PC-9 (cell line): ENCODE measurements at places on chromosomes 7 and 10.

DNA sequence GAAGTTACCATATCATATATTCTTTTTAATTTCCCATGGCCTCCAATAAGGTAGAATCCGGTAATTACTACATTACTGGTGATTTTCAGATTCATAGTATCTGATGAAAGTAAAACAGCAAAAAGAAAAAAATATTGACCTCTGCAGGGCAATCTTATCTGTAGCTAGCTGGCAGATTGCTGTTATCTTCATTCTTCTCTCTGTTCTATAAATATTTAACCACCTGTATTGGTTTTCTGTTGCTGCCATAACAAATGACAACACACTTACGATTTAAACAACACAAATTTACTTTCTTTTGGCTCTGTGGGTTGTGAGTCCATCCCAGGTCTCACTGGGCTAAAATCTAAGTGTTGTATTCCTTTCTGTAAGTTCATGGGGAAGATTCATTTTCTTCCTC, 164.5 kb downstream of the ZEB1 start:
- H3K27me3 ChIP-seq: no peaks in the 10 kb centered on the region
- no peaks in the 10 kb centered on the region for H3K36me3 ChIP-seq
- no peak overlapping the region for H3K27ac ChIP-seq

- no peak overlapping the region for H3K4me3 ChIP-seq
- H3K4me1 ChIP-seq: no peaks in the 10 kb centered on the region
- H3K36me3 ChIP-seq: no peaks in the 10 kb centered on the region
- H3K27me3 ChIP-seq: 0 out of 2 replicates have a peak, but pooled peaks cover 11% of the 10 kb centered on the region
- no peak overlapping the region for H3K27ac ChIP-seq
These were observed 370.9 kb downstream of the SORCS1 start for GRCh38 chr10:106793617-106794016.

DNA sequence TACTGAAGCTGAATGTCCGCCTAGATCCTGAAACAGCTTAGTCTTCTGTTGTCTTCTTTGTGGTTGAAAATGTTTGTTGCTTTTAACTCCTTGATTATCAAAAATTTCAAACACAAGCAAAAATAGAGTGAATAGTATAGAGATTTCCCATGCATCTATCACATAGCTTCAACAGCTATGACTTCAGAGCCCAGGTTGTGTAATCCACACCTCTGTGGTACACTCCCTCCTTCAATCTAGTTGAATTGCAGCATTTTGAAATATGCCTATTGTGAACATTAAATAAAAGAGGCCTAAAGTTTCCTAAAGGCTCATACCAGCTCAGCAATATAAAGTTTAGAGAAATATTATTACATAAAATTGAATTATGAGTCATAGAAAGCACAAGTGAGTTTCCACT, 204.7 kb upstream of the HDAC9 start:
- DNase-seq: no peak
- H3K36me3 ChIP-seq: no peaks in the 10 kb centered on the region
- H3K27me3 ChIP-seq: no peaks in the 10 kb centered on the region
- H3K27ac ChIP-seq: no peak overlapping the region
- H3K4me1 ChIP-seq: no peaks in the 10 kb centered on the region; the same call in 1 of the 2 replicates

DNA sequence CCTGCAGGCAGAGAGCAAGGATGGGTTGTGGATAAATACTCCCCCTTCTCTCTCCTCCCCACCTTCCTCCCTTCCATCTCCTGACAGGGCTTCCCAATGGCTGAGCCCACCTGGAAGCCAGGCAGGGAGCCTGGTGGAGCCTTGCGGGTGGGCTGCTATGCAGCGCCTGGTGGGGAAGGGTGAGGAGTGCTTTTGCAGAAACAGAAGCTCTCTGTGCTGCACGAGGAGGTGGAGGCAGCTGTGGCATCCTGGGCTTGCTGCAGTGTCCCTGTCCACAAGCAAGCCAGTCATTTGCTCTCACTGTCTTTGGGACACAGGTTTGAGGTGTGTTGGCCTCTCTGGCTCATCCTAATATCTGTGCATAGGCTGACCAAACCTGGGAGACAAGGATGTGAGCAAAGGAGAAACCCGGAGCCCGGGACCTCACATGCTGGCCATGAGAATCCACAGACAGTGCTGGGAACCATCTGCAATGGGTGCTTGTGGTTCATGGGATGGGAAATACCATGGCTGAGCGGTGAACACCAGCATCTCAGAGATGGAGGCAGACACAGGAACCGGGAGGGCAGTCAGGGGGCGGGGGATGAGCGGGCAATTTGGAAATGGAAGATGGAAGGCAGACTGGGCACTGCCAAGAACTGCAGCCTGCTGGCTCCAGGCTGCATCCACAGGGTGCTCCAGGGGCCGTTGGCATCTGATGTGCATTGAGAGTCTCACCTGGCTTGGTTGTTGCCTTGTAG, 364.2 kb downstream of the GLRX3 start:
- no peaks in the 10 kb centered on the region for H3K36me3 ChIP-seq
- DNase-seq: no peak
- H3K27ac ChIP-seq: no peak overlapping the region

- H3K4me1 ChIP-seq: no peaks in the 10 kb centered on the region
- no peak overlapping the region for H3K27ac ChIP-seq
- no peak for DNase-seq
- no peaks in the 10 kb centered on the region for H3K27me3 ChIP-seq
- no peaks in the 10 kb centered on the region for H3K36me3 ChIP-seq
- H3K4me3 ChIP-seq: no peak overlapping the region
These were observed 478.7 kb downstream of the GRM8 start for GRCh38 chr7:126774077-126774476.

DNA sequence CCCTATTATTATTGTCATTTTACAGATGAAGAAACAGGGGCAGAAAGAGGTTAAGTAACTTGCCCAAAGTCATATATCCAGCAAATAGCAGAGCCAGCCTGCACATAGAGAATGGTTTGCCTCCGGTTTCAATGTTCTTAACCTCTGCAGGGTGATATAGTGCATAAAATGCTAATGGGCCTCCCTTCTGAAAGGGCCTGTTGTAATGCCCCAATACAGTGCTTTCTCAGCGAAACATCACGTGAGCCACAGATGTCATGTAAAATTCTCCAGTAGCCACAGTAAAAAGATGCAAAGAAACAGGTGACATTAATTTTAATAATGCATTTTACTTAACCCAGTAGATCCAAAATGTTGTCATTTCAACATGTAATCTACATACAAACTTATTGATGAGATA, 38.1 kb downstream of the LRGUK start:
- H3K36me3 ChIP-seq: no peaks in the 10 kb centered on the region
- DNase-seq: no peak
- H3K4me1 ChIP-seq: no peaks in the 10 kb centered on the region
- no peaks in the 10 kb centered on the region for H3K27me3 ChIP-seq
- H3K4me3 ChIP-seq: no peak overlapping the region
